ENCODE measurements at places on chromosomes 12 and 14. TPM values are rescaled to one million over a fixed set of nuclear protein-coding genes. Genes with fewer than 3 reads are reported as not detected.

- H3K4me3 ChIP-seq: no peak overlapping the region
- no peaks in the 10 kb centered on the region for H3K27me3 ChIP-seq
- peaks cover 21% of the 10 kb centered on the region for H3K36me3 ChIP-seq
These were observed 67.1 kb downstream of the IFNG-AS1 start for GRCh38 chr12:68056300-68056699.

- H3K4me1 ChIP-seq: no peaks in the 10 kb centered on the region
- H3K27me3 ChIP-seq: peaks cover 28% of the 10 kb centered on the region
- H3K36me3 ChIP-seq: no peaks in the 10 kb centered on the region
- H3K27ac ChIP-seq: no peak overlapping the region
- H3K4me3 ChIP-seq: no peak overlapping the region
- no peak for DNase-seq
These were observed 5.4 kb upstream of the KRT2 start for GRCh38 chr12:52657250-52657902.

- no peak overlapping the region for H3K27ac ChIP-seq
- H3K4me1 ChIP-seq: no peaks in the 10 kb centered on the region
- no peak for DNase-seq
These were observed 11.2 kb downstream of the MOK start for GRCh38 chr14:102293781-102294180.

GRCh38 chr12:75481013-75481705 lies 604 bp downstream of the GLIPR1 start:
- DNase-seq: no peak
- peaks cover 2% of the 10 kb centered on the region for H3K27me3 ChIP-seq
- peak overlapping the region; percentile 98 for H3K27ac ChIP-seq
- peaks cover 15% of the 10 kb centered on the region for H3K36me3 ChIP-seq

DNA sequence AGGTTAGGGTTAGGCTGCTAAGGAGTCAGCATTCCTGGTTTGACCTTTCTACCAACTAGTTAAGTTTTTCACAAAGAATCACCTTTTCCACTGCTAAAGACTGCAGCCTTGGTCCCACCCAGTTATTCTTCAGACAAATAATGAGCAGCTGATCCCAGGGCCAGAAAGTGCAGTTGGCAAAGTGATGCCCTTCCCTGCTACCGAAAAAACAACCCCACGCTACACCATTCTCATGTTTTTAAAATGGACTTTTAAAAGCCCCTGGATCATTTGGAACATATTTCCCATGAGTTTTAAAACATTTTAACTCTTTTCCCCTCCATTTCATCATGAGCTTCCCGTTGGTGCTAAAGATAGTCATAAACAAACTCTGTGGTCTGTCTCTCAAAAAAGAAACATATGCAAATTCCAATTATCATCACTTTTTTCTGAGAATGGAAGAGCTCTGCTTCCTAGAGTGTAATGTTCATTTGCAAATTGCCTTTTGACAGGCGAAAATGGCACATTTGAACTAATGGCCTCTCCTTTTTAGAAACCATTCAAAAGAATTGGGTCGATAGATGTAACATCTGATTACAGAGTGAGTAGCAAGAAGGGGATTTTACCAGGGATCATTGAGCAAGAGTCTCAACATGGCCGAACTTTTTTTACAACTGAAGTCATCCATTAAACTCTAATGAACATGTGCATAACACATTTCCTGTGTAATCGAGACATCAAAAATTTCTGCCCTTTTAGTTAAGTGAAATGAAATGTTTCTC lies 129.3 kb upstream of the RAP1B start:
- H3K4me1 ChIP-seq: peaks cover 80% of the 10 kb centered on the region
- H3K4me3 ChIP-seq: peak overlapping the region; percentile 53
- H3K27me3 ChIP-seq: no peaks in the 10 kb centered on the region
- no peak for DNase-seq
- H3K36me3 ChIP-seq: peaks cover 13% of the 10 kb centered on the region

The DEPDC4 gene
- total RNA-seq: 1.1 TPM

- DNase-seq: peak; percentile 78
- H3K4me1 ChIP-seq: peaks cover 78% of the 10 kb centered on the region
- no peaks in the 10 kb centered on the region for H3K27me3 ChIP-seq
- H3K27ac ChIP-seq: peak overlapping the region; percentile 98
- H3K36me3 ChIP-seq: peaks cover 7% of the 10 kb centered on the region
These were observed 109.4 kb downstream of the ARF6 start for GRCh38 chr14:50001999-50002925.

DNA sequence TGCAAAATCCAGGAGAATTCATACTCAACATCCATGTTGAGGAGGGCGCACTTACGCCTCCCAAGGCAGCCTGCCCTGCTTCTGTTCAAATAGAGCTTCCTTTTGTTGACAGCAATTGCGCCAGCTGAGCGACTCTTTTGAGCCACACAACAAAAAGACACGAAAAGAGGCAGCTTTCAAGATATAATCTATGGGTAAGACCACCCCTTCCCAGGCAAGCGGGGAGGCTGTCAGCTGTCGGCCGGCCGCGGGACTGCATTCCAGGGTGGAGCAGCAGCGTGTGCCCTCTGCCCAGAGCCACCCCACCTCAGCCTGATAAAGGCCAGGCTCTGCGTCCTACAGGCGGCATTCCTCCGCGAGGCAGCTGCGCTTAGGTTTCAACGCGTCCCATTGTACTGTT lies 15.8 kb upstream of the STAB2 start:
- H3K4me1 ChIP-seq: peaks cover 9% of the 10 kb centered on the region
- DNase-seq: no peak
- H3K27me3 ChIP-seq: peaks cover 25% of the 10 kb centered on the region
- no peaks in the 10 kb centered on the region for H3K36me3 ChIP-seq

The NID2 gene
- total RNA-seq: 0.34 TPM

DNA sequence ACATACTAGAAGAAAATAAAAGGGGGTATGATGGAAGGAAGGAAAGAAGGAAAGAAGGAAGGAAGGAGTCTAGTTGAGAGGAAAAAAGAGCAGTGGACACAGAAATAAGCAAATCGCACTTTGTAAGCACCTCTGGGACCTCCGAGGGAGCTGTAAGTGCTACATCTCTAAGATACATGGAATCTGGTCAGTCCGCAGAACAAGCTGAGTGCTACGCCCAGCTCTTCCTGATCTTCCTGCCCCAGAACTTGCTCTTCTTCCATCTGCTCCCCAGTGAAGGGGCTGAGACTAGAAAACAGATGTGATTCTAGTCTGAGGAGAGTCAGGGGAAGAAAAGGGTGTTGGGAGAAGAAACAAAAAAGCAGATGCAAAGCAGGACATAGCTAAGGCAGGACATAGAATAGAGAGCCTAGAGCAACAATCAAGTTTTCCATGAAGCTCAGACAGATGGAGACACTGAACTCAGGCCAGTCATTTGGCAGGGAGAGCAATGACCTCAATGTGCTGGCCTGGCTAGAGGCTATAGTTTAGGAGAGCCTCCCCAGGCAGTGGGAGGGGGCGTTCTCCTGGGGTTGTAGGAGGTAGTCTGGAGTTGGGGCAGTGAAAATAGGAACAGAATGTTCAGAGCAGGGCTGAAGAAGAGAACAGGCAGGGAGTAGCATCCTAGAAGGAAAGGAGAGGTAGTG lies 1.7 kb upstream of the MFAP5 start:
- no peak for DNase-seq
- H3K27ac ChIP-seq: no peak overlapping the region
- no peak overlapping the region for H3K4me3 ChIP-seq
- H3K36me3 ChIP-seq: no peaks in the 10 kb centered on the region
- H3K27me3 ChIP-seq: peaks cover 24% of the 10 kb centered on the region
